ENCODE measurements at places on chromosomes 1 and 21.

- DNase-seq = no peak
These were observed 19.1 kb downstream of the ABCA4 start for GRCh38 chr1:94101613-94102525.

GRCh38 chr1:29342983-29343382 is 106.7 kb downstream of the PTPRU start:
- no peak for DNase-seq

GRCh38 chr1:151838222-151839081 is 1.2 kb downstream of the C2CD4D start:
- no peak for DNase-seq

DNA sequence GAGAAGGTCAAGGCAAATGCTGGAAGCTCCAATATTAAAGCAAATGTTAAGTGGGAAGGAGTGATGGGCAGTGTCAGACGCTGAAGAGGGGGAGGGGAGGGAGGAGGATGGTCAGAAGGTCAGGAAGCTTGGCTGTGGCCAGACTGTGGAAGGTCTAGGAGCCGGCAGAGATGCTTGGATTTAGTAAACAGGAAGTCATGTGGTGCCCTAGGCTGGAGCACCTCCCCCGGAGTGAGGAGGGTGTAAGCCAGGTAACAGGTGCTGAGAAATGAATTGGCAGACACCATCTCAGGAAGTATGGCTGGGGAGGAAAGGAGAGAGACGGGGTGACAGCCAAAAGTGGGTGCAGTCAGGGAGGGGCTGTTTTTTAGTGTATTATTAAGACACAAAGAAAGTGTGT is 17.7 kb downstream of the CSMD2 start:
- no peak for DNase-seq

GRCh38 chr21:15775291-15775690 is 45.5 kb downstream of the USP25 start:
- no peak for DNase-seq

- DNase-seq = no peak
These were observed 533 bp upstream of the RGL1 start for GRCh38 chr1:183804387-183804786.

DNA sequence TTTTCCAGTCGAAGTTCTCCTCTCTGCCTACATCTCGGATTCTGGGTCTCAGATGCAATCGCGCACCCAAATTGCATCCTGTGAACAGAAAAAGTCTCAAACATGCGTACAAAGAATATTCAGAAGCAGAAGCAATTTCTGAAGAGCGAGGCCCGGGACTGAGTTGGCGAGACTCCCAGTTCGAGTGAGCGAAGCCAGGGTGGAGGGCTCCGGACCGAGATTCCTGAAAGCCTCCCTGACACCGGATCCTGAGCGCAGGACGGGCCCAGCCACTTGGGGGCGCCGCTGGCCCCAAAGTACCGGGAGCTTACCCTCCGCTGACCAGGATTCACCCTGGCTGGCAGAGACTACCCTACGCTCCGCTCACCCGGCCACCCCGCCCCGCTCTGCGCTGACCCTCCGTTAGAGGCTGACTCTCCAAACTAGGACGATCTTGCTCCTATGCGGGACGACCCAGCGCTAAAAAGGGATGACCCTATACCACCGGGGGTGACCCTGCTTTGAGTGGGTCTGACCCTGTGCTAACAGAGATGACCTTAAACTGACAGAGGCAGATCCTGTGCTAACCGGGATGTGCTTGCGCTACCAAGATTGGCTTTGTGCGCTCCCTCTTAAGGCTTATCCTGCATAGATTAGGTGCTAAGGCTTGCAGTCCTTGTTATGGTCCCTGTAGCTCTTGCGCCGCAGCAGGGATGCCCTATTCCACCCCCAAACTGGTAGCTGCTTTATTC is 12.1 kb downstream of the FOXD2 start:
- no peak for DNase-seq

- DNase-seq = no peak
These were observed 434.0 kb upstream of the RUNX1 start for GRCh38 chr21:35482933-35483662.

DNA sequence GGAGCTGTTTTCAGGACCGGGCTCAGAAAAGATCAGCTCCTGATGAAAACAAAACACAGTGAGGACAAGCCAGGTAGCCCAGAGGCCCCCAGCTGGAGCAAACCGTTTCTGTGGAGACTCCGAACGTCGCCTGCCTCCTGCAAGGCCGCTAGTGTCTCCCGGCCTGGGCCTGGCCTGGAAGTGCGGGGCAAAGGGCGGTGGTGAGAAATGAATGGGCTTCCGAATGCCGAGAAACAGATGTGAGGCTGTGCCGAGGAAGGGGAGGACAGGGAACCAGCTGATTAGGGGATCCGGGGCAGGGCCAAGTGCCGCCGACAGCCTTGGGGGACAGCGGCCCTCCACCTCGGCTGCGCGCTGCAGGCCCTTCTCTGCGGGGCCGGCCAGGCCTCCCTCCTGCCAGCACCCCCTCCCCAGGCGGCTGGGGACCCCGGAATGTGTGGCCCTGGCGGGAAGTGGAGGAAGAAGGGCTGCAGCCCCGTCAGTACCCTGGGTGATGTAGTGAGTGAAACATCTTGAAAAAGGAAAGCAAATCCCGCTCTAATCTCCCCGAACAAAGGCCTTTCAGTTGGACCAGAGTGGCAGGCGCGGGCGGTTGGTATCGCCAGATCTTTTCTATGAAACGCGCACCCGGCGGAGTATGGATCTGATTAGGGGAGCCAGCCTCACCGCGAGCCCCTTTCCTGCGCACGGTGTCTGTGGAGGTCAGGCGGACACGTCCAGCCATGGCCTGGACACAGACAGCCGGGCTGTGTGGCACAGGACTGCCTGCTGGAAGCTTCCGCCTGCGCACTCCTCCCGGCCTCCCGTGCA is 52.6 kb downstream of the PRDM16 start:
- no peak for DNase-seq

DNA sequence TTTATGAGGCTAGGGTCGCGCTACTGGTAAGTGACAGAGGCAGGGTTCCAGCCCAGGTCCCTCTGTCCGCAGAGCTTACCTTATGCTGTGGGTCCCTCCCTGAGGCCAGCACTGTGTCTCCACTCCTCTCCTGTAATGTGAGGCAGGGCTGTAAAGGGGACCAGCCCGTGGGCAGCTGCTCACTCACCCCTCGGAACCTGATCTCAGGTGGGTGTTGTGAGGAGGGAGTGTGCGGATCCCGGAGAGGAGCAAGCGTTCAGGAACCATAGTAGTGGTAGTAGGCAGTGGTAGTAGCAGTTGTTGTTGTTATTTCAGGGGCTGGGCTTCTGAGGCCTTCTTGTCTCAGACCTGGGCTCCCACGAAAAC is 1.7 kb downstream of the ZC3H12A start:
- no peak for DNase-seq

DNA sequence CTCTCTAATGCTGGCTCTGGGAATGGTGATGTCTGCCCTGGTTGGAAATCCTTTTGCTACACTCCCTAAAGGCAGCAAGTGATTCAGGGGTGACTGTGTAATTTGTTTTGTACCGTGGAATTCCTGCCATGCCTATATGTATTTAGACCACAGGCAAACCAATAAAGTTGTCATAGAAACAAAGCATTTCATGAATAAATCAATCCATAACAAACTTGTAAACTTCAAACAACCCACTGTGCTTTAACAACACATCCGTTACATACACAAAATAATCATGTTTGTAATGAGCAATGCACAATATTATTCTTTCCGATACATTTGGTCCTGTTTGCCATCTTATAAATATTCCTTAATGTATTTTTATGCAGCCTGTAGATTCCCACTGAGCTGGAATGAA is 330.3 kb upstream of the SNX7 start:
- no peak for DNase-seq

DNA sequence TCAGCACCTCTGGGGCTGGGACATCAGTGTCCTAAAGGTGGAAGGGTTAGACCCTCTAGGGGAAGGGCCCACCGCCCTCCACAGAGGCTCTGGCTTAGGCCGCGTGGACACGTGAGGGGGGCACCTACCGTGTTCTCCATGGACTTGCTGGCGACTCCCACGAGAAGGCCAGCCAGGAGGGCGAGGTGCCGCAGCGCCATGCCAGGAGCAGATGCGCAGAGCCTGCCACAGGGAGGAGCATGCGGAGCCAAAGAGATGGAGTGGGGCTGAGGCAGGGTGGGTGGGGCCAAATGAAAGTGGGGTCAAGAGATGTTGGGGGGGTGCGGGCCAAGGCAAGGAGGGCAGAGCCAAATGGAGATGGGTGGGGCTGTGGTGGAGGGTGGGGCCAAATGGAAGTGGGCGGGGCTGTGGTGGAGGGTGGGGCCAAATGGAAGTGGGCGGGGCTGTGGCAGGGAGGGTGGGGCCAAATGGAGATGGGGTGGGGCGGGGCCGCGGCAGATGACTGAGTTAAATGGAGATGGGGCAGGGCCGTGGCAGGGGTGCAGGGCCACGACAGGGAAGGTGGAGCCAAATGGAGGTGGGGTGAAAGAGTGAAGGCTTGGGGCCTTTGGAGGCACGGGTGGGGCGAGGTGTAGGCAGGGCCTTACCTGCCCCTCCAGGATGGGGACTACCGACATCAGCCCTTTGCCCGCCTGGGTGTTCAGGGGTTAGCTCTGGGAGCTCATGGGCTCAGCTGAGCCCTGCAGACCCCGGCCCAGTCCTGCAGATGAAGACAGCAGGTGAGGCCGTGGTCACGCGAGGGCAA is 17.4 kb upstream of the RNF223 start:
- no peak for DNase-seq

DNA sequence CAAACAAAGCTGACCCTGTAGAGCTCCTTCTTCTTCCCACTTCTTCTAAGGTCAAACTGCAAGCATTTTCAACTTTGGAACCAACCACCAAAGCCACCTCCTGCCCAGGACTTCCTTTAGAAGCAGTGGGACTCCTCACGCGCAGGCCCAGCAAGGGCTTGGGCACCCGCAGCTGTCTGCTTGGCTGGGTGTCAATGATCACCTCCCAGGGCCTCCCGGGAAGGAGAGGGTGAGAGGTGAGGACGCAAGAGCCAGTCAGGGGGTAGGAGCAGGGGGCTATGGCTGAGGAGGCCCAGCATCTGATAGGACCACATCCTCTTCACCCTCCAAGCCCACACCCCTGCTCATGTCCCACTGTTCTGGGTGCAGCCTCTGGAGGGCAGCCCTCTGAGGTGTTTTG is 10.2 kb downstream of the KLHL21 start:
- DNase-seq = no peak

DNA sequence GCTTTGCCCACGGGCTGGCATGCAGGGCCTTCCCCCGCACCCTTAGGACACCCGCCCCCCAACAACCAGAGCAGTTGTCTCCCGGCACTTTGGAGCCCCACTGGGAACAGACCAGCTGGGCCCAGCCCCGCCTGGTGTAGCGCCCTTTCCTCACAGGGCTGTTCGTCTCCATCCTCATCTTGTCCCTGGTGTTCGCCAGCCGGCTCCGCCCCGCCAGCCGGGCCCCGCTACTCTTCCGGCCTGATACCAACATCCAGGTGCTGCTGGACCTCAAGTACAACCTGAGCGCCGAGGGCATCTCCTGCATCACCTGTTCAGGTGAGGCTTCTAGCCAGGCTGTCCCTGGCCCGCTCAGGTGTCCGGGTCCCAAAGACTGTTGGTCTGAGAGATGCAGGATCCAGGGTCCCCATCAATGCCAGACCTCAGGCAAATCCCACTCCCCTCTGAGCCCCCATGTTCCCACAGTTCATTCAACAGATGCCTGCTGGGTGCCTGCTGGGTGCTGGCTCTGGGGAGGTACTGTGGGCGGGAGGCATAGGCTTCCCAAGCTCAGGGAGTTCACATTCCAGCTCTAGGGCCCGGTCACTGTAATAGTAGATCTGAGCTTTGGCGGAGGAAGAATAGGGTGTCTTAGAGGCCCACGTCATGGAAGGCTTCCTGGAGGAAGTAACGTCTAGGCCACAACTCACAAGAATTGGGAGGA is 41.7 kb downstream of the DISP3 start:
- DNase-seq = no peak

GRCh38 chr1:222043444-222044292 is 301.8 kb upstream of the DUSP10 start:
- DNase-seq = no peak

- no peak for DNase-seq
These were observed 15.8 kb upstream of the PLA2G2C start for GRCh38 chr1:20202166-20202565.

DNA sequence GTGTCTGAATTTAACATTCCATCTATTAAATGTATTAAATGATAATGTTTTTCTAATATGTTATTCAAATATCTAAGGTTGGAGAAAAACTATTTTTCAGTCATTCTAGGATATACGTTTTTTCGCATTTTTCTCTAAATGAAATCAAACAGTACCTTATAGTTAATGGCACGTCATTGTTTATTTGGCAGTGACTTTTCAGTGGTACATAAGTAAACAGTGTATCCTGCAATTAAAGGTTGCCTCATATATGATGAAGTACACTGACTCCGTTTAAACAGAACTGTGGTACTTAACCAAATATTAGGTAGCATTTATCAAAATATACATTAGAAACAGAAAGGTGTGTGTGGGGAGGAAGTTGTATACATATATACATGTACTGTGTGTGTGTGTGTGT is 79.2 kb downstream of the EPS15 start:
- no peak for DNase-seq

- DNase-seq = no peak
These were observed 121.9 kb downstream of the CAMTA1 start for GRCh38 chr1:6907201-6907600.

DNA sequence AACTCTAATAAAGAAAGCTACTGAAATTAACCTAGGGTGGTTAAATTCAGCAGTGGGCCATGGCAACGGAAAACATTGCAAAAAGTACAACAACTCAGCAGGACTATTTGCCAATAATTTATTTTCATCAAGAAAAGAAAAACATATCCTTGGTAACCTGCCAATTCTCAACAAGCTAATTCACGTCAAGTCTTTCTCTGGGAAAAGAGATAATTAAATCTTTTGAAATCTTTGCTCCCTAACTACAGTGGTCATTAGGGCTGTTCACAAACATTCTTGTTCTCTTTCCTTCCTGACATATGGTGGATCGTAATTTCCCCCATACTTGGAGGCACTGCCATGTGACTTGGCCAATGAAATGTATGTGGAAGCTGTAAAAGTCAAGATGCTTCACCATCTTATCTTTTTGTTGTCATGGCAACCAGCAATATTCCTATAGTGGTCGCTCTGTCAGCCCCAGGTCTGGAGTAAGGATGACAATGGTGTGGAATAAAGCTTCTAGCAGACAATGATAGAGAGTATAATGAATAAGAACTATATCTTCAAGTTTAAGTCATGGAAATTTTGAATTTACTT is 29.6 kb upstream of the ZNF326 start:
- no peak for DNase-seq
